ENCODE measurements at places on chromosomes 7 and 10.

- DNase-seq, result no peak
Measured at GRCh38 chr7:50212666-50213621, 91.6 kb upstream of the IKZF1 start.

DNA sequence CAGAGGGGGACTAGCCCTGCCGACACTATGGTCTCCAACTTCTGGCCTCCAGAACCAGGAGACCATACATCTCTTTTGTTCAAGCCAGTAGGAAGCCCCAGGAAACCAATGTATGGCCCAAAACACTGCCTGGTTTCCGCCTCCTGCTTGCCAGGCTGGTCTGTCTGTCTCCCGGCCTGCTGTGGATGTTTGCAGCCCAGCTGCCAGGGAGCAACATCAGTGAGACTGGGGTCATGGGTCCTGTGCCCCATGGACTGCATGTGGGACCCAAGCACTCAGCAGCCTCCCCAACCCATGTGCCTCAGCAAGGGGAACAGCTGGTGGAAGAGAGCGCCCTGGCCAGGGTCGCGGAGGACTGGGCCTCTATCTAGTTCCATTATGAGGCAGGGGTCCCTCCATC, 33.4 kb upstream of the NUB1 start:
- DNase-seq, result no peak

- no peak for DNase-seq
Measured at GRCh38 chr7:99024066-99024465, 119.8 kb downstream of the SMURF1 start.

DNA sequence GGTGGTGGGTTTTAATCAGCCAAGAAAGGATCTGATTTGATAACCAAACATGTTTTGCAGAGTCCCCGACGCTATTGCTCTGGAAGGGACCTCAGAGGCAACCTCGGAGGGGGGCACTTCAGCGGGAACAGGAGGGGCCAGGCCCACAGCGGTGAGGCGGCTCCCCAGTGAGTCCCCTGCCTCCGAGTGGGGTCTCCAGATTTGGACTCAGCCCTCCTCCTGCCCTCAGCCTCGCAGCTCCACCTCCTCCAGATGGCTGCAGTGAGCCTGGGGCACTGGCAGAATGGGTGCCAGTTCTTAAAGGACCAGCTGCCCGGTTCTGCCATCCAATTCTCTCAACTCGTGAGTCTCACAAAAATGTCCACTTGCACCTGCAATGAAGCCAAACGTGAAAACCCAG, 61.0 kb upstream of the NANOS1 start:
- DNase-seq, result no peak

DNA sequence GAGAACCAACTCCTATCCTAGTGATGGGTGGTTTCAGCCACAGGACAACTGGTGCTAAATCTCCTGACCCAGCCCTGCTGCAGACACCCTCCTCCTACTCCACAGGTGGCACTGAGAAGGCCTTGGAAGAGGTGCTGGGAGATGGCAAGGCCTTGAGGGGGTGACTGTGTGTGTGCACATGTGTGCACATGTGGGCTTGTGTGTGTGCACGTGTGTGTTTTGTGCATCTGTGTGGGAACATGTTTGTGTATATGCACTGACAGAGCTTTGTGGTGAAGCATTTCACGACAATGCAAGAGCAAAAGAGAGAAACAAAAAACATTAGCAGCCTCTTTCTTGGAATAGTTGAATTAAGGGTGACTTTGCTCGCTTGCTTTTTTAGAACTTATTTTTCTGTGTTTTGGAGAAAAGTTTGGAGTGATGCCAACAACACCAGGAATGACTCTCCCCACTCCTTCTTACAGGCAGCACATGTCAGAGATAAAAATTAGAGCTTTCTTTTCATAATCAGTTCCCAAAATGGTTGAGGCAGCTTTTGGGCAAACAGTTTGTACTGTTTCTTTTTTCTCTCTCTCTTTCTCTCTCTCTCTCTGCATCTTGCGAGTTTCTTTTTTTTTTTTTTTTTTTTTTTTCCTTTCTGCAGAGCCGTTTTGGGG, 69.5 kb downstream of the SEC61G start:
- DNase-seq, result no peak

DNA sequence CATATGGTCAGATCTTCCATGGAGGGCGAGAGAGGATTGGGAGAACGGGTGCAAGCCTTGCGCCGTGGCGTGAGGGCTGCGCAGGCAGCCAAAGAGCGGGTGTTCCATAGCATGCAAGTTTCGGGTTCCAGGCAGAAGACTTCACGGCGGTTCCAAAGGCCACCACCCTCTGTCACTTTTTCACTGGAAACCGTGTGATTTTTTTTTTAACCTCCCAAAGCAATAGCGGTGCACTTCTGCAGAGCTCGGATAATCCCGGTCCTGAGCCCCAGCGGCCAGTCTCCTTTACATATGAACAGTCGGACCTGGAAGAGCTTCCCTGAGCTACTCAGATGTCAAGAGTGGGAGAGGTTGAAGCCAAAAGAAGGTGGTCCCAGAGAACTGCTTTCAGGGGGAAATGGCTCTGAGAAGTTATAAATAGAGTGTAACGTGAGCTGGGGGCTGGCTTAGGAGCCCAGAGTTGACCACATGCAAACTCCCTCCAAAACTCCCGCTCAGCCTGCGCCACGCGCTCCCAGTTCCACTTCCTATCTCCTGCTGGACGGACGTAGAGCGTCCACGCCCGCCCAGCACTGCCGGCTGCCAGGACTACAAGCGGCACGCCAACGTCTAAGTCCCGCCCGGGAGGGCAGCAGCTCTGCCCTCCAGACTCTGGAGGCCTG, at the start of gene MEOX2:
TSS of gene MEOX2 (minus strand) at position 389 of the 662 bp plus-strand sequence. CDS start at position 108, 281 bp downstream.
- no peak for DNase-seq

GRCh38 chr7:143314127-143314526, 1.8 kb upstream of the CLCN1 start:
- DNase-seq, result no peak

GRCh38 chr7:80732630-80733029, 94.2 kb downstream of the CD36 start:
- DNase-seq, result peak; percentile 49

DNA sequence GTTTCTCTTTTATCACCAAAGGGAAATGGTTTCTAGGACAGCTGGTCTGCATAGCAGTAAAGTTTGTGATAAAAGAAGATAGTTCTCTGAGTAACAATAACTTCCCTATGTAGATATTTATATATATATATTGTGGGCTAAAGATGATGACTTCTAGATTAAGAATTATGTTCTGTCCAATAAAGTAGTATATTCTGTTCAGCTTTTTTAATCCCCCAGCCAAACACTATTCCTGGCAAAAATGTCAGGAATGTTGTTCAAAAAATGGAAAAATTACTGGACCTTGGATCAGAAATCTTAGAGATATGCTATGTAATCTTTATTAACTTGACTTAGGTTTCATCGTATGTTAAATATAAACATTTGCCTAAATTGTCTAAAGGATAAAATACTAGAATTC, 136.3 kb upstream of the GNAI1 start:
- no peak for DNase-seq

DNA sequence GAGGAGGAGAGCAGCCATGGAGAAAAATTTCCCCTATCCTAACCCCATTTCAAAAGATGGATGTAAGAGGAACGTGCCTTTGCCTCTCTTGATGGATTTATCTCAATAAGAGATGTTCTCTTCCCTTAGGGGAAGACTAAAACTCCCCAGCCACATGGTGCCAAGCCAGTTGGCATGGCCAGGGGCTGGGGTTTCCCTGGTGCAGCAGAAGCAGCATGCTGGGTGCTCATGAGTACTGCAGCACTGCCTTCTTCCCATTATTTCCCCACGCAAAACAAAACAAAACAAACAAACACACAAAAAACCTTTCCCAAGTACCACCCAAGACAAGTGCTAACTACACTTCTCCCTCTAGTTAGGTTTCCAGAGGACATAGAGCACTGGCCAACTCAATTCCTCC, 97.2 kb downstream of the DOCK4 start:
- DNase-seq, result no peak

DNA sequence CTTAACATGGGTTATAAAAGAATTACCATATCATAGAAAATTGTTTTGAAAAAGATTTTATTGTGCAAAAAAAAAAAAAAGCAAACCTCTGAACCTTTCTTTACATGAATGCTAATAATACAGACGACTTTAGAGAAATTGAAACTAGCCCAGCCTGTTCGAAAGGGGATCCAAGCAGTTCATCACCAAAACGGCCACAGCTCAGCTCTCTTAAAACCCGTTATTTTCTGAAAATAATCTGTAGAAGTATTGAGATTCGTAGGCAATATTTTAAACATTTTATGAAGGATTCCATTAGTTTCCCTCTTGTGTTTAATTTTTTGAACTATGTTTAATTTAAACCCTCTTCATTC, 9.9 kb upstream of the GSAP start:
- DNase-seq, result no peak

DNA sequence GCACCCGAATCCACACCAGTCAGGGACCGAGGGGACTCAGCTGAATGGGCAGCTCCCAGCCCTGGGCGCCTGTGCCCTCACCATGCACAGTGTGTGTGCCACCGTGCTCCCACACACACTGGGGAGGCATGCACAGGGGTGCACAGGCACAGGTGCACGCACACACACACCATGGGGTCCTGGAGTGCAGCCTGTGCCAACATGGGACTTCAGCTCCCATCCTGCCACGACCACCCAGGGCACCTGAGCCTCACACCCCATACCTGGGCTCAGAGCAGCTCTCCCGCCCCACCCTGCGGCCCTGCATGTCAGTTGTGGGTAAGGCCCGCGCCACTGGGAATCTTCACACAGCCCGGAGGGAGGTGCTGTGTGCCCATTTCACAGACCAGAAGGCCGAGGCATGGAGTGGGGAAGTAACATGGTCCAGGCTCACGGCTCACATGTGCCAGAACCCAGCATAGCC, 8.0 kb downstream of the ELFN1 start:
- no peak for DNase-seq

GRCh38 chr7:112206238-112206990, at the start of the genes DOCK4 and ZNF277:
TSS of gene DOCK4 (minus strand) at chr7:112206399. CDS start at chr7:112206138, 261 bp downstream.
TSS of gene ZNF277 (plus strand) at chr7:112206695. CDS start at chr7:112206717, 22 bp downstream.
- DNase-seq, result peak; percentile 99

GRCh38 chr10:8146650-8147049, 92.2 kb downstream of the GATA3 start:
- no peak for DNase-seq

GRCh38 chr10:29517352-29517923, 117.3 kb downstream of the SVIL start:
- DNase-seq, result peak; percentile 75

- DNase-seq, result no peak
Measured at GRCh38 chr10:71459513-71459912, 62.8 kb downstream of the CDH23 start.

DNA sequence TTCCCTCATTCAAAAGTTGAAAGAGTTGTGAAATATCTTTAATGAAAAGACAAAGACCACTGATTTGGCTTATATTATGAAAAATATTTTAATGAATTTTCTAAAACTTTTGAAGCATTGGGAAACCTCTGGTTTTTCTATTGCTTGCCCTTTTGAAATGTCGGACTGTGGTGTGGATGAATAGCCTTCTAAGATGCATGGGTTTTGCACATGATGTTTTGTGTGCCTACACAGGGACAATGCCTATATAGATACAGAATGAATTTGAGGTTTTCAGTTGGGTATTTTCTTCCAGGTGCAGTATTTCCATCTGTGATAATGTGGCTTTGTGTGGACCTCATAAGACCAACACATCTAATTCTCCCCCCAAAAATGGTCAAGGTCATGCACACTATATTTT, 1437.9 kb downstream of the REEP3 start:
- no peak for DNase-seq

DNA sequence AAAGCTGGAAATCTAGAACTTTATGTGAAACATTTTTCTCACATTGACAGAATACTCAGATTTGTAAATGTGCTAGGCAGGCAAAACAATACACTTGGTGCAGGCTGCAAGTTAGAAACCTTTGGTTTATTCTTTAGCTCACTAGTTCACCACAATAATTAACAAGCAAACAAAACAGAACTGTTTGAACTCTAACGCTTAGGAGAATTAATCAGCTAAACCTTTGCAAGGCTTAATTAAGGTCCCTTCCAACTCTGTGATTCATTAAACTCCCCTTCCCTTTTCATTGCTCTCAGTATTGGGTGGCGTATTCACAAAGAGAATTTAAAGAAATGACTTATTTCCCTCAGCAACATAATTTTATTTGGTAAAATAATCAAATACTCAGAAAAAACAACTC, 99.0 kb downstream of the PON1 start:
- no peak for DNase-seq

GRCh38 chr7:40329601-40330153, 194.9 kb downstream of the SUGCT start:
- DNase-seq, result no peak

- no peak for DNase-seq
Measured at GRCh38 chr10:112526906-112527305, 79.9 kb downstream of the VTI1A start.

- no peak for DNase-seq
Measured at GRCh38 chr7:93053949-93054943, 63.5 kb downstream of the SAMD9 start.

- DNase-seq, result peak; percentile 18
Measured at GRCh38 chr7:12434012-12434642, 30.5 kb upstream of the VWDE start.

GRCh38 chr10:31708474-31708873, 220.2 kb downstream of the ARHGAP12 start:
- DNase-seq, result no peak
